Renal pelvis (tissue), 12 donors: ENCODE measurements at places on chromosomes 6 and 20.

DNA sequence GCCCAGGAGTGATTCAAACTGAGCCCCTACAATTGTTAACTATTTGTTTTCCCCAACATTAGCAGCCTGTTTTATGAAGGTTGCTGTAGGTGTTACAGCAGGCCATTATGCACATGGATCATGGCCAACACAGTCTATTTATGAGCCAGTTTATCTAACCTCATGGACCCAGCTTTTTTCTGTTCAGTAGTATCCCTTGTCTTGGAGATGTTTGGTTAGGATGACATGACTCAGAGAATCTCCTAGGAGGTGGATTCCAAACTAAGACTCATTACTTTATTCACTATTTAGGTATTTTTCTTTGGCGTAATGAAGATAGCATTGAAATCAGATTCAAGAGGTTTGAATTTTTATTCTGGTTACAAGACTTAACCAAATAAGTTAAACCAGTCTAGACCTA lies 62.8 kb upstream of the TFB1M start:
- no peak for DNase-seq

- no peak for DNase-seq
Measured at GRCh38 chr6:144066741-144067484, 28.5 kb downstream of the SF3B5 start.

GRCh38 chr20:31237763-31238162 lies 19.7 kb upstream of the DEFB115 start:
- no peak for DNase-seq

- no peak for DNase-seq
Measured at GRCh38 chr6:34672657-34673043, 23.9 kb downstream of the ILRUN start.

DNA sequence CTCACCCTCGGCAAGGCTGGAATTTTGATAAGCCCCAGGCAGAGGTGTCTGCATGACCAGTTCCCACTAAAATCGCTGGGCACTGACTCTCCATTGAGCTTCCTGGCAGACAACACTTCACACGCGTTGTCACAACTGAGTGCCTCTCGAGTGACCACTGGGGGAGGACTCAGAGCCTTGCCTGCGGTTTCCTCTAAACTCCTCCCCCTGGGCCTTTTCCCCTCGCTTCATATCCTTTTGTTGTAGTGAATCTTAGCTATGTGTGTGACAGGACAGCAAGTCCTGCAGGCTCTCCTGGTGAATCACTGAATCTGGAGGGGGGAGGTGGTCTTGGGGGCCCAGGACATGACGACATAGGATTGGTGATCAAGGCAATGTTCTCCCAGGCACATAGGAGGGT lies 670.8 kb downstream of the PRKN start:
- DNase-seq = peak; percentile 4
